ENCODE measurements at places on chromosomes 13 and 19.

GRCh38 chr19:47766359-47766620, 12.2 kb upstream of the SELENOW start:
- no peak for DNase-seq

GRCh38 chr13:83877651-83878355, 4.5 kb downstream of the SLITRK1 start:
- DNase-seq: no peak

DNA sequence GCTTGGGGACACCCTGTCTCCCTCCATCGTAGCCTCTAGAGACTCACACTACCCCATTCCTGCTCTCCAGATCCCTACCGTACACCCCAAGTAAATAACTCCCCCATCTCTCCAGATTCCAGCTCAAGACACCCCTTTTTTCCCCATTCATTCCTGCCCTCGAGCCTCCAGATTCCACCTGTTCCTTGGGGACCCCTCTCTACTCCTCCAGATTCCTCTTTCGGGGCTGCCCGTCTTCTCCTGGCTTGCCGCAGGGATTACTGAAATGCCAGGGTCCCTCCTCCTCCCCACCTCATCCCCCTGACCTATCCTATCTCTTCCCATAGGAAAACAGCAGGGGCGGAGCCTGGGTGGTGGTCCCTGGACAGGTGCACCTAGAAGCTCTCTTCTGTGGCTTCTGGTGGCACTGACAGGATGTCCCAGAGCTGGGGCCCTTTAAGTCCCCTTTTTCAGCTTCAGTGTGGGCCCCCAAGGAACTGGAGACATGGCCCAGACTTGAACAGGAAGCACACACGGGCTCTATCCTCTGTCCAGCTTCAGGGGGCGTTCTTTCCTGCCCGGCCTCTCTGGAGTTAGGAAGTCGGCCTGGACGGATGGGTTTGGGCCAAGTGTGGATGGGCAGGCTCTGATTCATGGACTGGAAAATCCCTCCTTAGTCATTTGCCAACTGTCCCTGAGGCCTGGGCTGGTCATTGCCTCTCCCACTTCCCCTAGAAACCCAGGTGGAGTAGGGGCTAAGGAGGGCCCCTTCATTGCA, 1.2 kb downstream of the ZSWIM4 start:
- no peak for DNase-seq

- no peak for DNase-seq
Observed at GRCh38 chr19:49559443-49559842, 20.9 kb downstream of the NOSIP start.

- DNase-seq: no peak
Observed at GRCh38 chr13:50428183-50428877, 413.1 kb downstream of the KCNRG start.

- peak; percentile 41 for DNase-seq
Observed at GRCh38 chr19:37855098-37855497, 51.3 kb downstream of the WDR87 start.
